ENCODE measurements at places on chromosomes 2 and 18. TPM values are rescaled to one million over a fixed set of nuclear protein-coding genes. Genes with fewer than 3 reads are reported as not detected.

Gene SLC4A5
- 5.2 TPM for polyA plus RNA-seq

- no peak for DNase-seq
Observed at GRCh38 chr2:189519631-189520387, 60.8 kb downstream of the SLC40A1 start.

- no peak for DNase-seq
Observed at GRCh38 chr2:236688563-236689392, 119.2 kb downstream of the ACKR3 start.

DNA sequence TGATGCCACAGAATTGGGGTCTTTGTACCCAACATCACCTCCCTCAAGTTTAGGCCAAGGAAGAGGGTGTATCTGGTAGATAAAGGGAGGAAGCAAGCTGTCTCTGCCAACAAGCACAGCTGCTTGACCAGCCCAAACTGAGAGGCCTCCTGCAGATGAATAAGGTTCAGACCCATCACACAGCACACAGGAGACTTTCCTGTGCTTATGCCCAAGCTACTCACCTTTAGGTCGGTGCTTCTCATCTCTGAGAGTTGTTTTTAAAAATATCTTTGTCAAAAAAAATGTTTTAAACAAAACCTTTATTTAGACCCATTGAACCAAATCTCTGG lies 24.7 kb upstream of the SP3 start:
- no peak for DNase-seq

- no peak for DNase-seq
Observed at GRCh38 chr2:152480821-152481399, 145.9 kb downstream of the FMNL2 start.

GRCh38 chr2:227500301-227500630 lies 28.3 kb downstream of the AGFG1 start:
- no peak for DNase-seq

DNA sequence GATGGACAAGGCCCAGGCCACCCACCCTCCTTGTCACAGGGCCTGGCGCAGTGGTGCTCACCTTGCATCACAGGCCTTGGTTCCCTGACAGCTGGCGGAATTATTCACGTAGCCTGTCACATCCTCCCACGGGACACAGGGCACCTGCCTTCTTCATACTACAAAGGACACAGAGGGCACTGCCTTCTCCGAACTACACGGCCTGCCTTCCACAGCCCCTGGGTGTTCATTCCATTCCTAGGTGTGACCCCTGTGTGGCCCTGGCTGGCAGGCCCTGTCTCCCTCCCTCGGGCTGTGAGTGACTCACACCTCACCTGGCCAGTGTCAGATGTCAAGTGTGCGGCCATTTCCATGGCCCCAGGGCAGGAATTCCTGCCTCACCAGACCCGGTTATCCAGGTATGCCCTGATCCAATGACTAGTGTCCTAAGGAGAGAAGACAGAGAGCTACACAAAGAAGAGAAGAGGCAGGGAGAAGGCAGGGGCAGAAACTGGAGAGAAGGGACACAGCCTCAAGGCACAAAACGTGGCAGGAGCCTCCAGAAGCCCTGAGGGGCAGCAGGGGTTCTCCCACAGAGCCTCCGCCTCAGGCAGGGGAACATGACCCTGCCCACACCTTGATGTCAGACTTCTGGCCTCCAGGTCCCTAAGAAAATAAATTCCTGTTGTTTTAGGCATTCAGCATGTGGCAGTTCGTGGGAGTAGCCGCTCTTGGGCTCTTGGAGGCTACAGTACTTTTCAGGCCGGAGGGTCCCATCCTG lies 43.4 kb downstream of the MBP start:
- DNase-seq: no peak

- DNase-seq: no peak
Observed at GRCh38 chr2:68236876-68237275, 15.5 kb downstream of the PPP3R1 start.

- DNase-seq: no peak
Observed at GRCh38 chr2:43175020-43175441, 51.4 kb downstream of the ZFP36L2 start.

GRCh38 chr2:41413813-41414485 lies 633.9 kb upstream of the PKDCC start:
- DNase-seq: no peak

Data from right lung (tissue), 10 donors.